ENCODE measurements at places on chromosomes 12 and 14.
A peak's percentile ranks its signal among the peaks of the same experiment; 100 is the strongest.

DNA sequence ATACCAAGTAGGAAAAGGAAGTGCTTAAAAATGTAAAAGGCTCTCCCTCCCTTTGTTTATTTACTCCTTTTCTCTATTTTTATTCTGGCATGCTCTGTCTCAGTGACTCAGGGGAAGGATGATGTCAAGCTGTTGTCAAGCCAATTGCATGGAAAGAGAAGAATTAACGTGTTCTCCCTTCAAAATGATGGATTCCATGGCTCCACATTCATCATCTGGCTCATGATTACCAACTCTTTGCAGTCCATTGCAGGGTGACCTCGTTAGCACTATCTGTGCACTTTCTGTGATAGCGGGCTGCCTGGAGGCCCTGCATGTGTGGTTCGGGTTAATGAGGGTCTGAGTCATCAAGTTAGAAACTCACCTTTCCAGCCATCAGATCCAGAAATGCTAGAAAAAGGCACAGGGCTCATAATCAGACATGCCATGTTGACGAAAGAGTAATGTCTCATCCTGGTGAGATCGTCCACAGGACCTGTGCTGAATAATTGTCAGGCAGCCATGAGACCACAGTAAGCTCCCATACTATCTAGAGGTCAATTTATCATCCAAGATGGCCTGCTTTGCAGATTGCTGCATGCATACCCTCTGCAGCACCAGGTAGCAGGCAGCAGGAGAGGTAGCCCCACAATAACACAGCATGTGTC is 79.2 kb upstream of the BTG1 start:
- DNase-seq = no peak

DNA sequence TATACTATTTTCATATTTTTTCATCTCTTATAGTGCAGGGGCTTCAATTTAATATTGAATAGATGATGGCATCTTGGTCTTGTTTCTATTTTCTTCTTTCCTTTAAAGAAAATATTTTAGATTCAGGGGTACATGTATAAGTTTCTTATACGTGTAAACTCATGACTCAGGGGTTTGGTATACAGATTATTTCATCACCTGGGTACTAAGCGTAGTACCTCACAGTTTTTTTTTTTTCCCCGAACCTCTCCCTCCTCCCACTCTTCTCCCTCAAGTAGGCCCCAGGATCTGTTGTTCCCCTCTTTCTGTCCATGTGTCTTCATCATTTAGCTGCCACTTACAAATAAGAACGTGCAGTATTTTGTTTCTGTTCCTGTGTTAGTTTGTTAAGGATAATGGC is 172.6 kb downstream of the TMTC3 start:
- DNase-seq = no peak

- DNase-seq = no peak
These were observed 98.6 kb downstream of the ARF6 start for GRCh38 chr14:49991491-49991890.

GRCh38 chr14:76486251-76486743 is 110.4 kb downstream of the ESRRB start:
- DNase-seq = no peak

DNA sequence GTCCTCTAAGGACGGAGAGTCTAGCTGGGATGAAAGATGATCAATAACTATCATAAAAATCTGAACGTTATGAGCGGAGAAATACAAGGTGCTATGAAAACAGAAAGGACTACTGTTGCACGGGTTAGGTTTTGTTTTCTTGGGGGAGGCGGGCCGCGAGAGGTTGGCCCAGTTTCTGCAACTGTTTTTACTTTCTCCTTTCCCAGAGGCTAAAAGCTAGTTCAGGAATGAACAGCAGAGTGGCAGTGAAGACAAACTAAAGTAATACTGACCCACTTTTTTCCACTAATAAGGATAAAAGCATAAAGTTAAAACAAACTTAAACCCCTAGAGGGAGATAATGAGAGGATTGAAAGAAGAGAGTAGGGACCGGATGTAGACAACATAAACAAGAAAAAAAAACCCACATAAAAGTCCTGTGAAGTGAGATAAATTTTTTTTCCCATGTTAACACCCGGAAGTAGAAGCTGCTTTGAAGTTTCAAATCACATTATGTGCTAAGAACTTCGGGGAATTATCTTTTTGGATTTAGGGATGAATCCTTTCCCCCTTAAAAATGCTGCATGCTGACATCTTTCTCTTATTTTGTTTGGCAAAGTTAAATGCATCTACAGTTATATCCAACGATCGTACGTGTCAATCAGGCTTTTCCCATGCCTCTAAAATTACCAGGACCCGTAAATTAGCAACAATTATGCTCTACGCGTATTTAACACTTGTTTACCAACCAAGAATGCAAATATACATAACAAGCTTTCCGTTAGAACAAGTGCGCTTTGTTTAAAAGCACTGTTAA is 1.0 kb upstream of the CDK17 start:
- peak; percentile 69 for DNase-seq
